ENCODE measurements at places on chromosomes 3 and 15. TPM values are rescaled to one million over a fixed set of nuclear protein-coding genes. Genes with fewer than 3 reads are reported as not detected.

- DNase-seq, result no peak
Observed at GRCh38 chr3:171811913-171812335, 1.6 kb upstream of the PLD1 start.

GRCh38 chr15:49556437-49556836 lies 64.2 kb downstream of the FAM227B start:
- no peak for DNase-seq

GRCh38 chr3:179949869-179950268 lies 86.9 kb downstream of the PEX5L start:
- DNase-seq, result no peak

GRCh38 chr15:80160570-80161156 lies 7.9 kb downstream of the FAH start:
- DNase-seq, result peak; percentile 33

GRCh38 chr15:39269352-39269751 lies 311.5 kb upstream of the THBS1 start:
- no peak for DNase-seq

DNA sequence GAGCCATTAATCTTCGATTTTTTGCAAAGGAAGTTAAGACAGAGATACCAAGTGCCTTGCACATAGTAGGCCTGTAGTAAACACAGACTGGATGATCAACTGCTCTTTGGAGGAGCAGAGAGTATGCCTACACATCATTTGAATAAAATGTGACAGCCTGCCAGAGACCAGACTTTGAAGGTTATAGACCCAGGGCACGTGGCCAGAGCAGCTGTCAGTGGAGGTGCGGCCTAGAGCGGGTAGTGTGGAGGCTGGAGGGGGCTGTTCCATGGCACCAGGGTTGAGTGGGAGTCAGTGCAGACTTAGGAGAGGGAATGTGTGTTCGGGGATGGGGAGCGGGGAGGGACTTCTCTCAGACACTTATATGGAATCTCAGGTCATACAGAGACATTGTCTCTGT lies 80.8 kb downstream of the SMAD3 start:
- DNase-seq, result no peak

GRCh38 chr15:80325206-80325605 lies 73.2 kb upstream of the CTXND1 start:
- DNase-seq, result no peak

DNA sequence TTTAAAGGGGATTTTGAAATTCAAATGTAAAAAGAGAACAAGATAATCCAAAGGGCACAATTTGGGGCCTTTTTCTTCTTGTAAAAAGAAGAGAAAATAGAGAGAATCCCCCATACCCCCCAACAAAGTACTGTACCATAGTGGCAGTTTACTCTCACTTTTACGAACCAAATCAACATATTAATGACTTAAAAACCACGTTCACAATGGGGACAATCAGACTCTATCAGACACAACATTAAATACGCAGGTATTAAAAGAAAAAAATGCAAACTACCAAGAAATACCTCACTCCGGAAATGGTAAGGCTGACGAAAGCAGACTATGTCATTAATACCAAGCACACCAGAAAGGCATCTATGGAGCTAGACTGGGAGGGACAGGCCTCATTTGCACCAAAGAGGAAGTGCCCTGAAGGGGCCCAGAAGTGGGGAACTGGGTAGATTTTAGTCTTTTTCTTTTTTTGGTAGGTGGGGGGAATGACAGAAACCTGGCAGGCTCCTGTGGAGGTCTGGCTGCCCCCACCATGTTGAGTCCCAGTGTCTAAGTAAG lies 134.3 kb downstream of the TIGIT start:
- no peak for DNase-seq

- peak; percentile 6 for DNase-seq
Observed at GRCh38 chr3:28326458-28326926, 22.0 kb upstream of the ZCWPW2 start.

GRCh38 chr15:37981201-37981600 lies 46.8 kb downstream of the TMCO5A start:
- DNase-seq, result no peak

DNA sequence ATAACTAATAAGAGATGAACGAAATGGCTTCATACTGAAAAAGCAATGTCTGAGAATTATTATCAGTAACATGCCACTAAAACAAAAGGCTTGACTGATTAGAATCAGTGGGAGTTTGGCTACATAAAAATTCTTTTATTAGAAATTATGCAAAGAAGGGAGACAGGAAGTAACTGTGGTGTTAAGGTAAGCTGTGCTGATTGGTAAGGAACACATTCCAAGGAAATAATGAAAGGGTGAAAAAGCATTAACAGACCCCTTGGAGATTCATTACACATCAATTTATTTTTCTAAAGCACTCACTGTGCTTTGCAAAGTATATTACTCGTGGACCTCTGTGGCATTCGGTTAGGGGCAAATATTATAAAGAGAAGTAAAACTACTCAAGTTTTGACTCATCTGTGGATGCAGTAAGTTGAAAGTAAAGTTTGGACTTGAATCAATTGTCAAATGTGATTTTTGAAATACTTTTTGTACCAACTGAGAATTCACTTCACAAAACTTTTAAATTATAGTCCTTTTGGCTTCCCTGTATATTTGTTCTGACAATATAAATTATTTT lies 176.1 kb upstream of the ZPLD1 start:
- no peak for DNase-seq

DNA sequence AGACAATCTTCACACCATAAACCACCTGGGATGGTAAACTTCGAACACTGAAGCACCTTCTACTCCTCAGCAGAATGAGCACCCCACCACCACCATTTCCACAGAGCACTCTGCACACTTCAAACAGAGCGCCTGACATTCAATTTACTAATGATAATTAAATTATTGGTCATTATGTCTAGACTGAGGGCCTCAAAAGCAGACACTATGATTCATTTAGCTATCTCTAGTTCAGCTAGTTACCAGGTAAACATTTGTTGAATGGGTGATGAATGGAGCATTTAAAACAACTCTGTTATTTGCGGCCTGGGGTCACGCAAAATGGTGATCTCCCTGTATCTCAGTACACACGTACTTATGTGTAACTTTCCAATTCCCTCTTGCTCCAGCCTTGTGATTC lies 40.9 kb downstream of the ACAP2 start:
- DNase-seq, result no peak

- DNase-seq, result no peak
Observed at GRCh38 chr3:47379411-47379899, 1.4 kb upstream of the PTPN23 start.

DNA sequence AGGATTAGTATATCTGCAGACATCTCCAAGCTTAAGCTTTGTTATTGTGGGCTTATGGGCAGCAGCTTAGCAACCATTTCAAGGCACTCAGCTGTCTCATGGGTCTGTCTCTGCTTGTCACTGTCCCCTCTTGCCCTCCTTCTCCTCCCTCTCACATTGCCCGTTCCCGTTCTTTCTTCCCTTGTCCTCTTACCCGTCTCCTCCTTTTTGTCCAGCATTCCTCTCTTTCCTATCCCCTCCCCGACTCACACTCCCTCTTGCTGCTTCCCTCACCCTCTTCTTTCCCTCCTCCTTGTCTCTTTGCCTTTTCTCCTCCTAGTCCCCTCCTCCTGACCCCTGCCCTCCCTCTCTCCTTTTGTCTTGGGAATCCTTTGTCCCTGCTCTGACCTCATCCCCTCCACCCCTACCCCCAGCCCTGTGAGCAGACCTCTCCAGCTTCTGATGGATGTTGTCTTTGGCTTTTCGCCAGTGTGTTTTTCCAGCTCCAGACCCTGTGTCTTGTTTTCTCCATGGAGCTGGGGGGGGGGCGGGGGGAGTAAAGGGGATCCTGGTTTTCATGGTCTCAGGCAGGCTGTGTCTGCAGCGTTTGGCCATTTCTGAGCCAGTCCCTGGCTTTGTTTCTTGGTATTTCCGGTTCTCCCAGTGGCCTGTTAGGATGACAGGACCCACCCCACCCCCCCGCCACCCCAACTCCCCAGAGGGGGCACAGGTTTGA lies 47.9 kb upstream of the TRAK1 start:
- no peak for DNase-seq

- no peak for DNase-seq
Observed at GRCh38 chr3:196044513-196044912, 37.4 kb downstream of the TFRC start.

DNA sequence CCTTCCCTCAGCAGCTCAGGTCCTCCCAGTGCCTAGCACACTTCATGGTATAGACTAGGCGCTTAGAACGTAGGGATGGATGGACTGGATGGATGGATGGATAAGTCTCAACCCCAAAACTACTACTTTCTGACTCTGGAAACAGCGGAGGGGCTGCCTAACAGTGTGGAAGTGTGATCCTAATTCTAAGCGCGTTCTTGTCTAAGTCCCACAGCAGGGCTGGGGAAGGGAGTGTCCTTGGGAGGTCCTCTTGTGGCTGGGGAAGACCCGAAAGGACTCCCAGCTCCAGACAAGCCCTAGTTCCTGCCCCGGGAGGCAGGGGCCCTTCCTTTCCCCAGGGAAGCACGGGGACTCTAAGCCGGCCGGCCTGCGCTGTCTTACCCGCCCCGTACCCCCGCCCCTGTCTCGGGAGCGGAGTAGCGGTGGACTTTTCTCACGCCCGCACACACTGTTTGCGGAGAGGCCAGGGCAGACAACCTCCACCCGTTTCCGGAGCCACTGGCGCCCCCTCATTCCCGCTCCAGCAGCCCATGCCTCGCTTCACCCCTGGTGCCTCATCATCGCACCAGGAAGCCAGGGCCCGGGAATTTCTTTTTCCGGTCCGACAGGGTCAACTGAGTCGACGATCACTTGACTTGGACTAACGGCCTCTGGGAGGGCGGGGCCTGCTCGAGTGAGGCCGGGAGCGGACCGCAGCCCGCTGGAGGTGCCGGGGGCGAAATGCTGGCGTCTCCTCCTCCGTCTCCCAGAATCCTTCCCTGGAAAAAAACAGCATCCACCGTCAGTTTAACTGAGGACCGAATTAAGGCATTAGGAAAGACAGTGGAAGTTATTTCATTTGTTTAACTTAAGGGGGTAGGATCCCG lies 133.3 kb downstream of the TBC1D2B start:
- no peak for DNase-seq

GRCh38 chr3:45580112-45580765 lies 14.3 kb upstream of the LIMD1 start:
- no peak for DNase-seq

- no peak for DNase-seq
Observed at GRCh38 chr15:32834156-32834555, 116.4 kb downstream of the GREM1 start.

GRCh38 chr3:89795506-89795905 lies 688.1 kb downstream of the EPHA3 start:
- DNase-seq, result no peak

- no peak for DNase-seq
Observed at GRCh38 chr3:31422237-31422636, 110.5 kb upstream of the STT3B start.

GRCh38 chr3:77096966-77097890 lies 57.3 kb downstream of the ROBO2 start:
- no peak for DNase-seq

DNA sequence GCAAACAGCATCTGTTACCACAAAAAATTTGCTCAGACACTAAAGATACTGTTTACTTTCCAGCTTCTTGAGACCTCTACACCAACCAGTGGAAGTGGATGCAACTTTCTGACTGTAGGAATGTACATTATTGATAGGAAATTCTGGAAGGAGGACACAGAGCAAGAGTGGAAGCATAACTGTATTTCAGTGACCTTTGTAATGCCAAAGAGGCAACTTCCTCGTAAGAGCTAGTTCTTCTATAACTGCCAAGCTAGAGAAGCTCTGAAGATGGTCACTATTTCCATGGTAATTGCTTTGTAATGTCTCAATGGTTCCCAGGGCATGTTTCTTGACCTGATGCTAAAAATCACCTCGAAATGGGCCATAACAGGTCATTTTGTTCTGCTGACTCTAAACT lies 96.3 kb upstream of the SLC2A2 start:
- no peak for DNase-seq

DNA sequence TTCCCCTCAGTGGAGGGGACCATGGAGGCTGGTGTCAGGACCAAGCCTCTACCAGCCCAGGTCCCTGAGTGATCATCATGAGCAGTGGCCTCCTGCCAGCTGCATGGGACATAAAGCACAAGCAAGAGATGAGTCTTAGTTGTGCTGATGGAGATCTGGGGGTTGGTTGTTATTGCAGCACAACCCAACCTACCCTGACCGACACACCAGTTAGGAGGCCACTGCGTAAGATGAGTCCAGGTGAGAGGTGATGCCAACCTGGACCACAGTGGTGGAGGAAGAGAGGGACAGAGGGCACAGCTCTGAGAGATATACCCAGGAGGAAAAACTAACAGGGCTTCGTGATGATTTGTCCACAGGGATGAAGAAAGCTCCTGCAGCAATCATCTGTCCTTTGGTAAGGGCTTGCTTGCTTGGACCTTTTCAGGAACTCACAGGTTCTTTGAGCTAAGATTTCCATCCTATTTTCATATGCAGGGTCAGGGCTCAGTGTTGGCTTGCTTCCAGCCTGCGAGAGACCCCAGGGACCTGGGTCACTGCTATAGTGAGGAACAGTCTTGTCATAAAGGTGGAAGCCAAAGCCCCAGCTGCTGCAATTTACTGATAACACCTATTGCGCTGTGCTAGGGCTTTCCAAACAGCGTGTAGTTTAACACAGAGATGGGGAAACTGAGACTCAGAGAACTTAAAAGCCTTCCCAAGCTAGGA lies 8.1 kb downstream of the RASGRF1 start:
- no peak for DNase-seq

GRCh38 chr15:72058585-72058984 lies 59.4 kb downstream of the MYO9A start:
- DNase-seq, result no peak

Gene MUC4
- total RNA-seq, result 0.41 TPM

Gene LCMT2
- total RNA-seq, result 4.4 TPM

Gene CPNE9
- total RNA-seq, result 0.11 TPM

Gene DPPA2
- not detected for total RNA-seq

Gene WDR82
- 129 TPM for total RNA-seq

Gene TNNC1
- 6.6 TPM for total RNA-seq

Gene CLDN11
- total RNA-seq, result not detected

Gene BSN
- total RNA-seq, result 0.20 TPM

Gene LSAMP
- total RNA-seq, result not detected

Gene BNC1
- total RNA-seq, result not detected

Gene MON1A
- total RNA-seq, result 6.0 TPM

Gene AGTR1
- not detected for total RNA-seq

Gene ANP32A
- 237 TPM for total RNA-seq

Gene GP9
- total RNA-seq, result not detected

Gene CCR5
- 0.25 TPM for total RNA-seq

Gene ADAMTS7
- total RNA-seq, result 1.4 TPM

Gene FBLN2
- not detected for total RNA-seq

Gene TRPM1
- not detected for total RNA-seq

Gene MKRN2OS
- total RNA-seq, result not detected

Gene DZIP1L
- not detected for total RNA-seq

Measured in activated naive CD4-positive, alpha-beta T cell treated with anti-CD3 and anti-CD28 coated beads, Interleukin-2, amount 50 U/mL, for 72 hours (primary cell).